ENCODE measurements at places on chromosomes 2 and 18. TPM values are rescaled to one million over a fixed set of nuclear protein-coding genes. Genes with fewer than 3 reads are reported as not detected.

GRCh38 chr2:199136681-199137080 lies 321.1 kb downstream of the SATB2 start:
- DNase-seq, result no peak

- peak; percentile 62 for DNase-seq
Observed at GRCh38 chr2:54569745-54570301, 113.7 kb downstream of the SPTBN1 start.

SNORC gene
- total RNA-seq, result 2.7 TPM

DAW1 gene
- total RNA-seq, result 1.7 TPM

FAM117B gene
- 14.8 TPM for total RNA-seq

DNA sequence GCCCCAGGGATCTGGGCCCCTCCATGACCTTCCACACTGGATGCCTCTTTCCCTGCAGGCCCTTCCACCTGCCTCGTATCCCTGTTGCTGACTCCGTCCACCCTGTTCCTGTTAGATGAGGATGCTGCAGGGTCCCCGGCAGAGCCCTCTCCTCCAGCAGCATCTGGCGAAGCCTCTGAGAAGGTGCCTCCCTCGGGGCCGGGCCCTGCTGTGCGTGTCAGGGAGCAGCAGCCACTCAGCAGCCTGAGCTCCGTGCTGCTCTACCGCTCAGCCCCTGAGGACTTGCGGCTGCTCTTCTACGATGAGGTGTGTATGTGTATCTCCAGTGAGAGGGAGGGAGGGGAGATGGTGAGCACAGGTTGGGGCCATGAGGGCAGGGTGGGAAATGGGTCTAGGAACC lies 12.4 kb upstream of the SLC4A3 start:
- no peak for DNase-seq

DNA sequence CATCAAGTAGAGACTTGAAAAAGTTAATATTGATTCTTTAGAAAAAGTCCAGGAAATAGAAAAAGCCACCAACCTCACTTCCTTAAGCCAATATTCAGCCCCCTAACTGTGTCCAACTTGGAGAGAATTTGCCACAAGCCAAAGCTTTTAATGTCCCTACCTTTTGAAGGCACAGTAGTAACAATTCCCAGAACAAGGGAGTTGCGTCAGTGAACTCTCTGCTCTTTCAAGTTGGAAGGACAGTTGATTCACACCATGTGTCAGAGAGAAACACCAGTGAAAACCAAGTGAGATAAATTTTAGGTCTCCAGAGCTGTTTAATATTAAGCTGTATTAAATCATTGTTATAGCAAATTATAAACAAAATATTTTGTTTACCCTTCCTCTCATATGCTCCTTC lies 66.1 kb downstream of the EXOC6B start:
- peak; percentile 11 for DNase-seq

GRCh38 chr2:52473526-52473925 lies 1294.1 kb upstream of the CHAC2 start:
- DNase-seq, result no peak

DNA sequence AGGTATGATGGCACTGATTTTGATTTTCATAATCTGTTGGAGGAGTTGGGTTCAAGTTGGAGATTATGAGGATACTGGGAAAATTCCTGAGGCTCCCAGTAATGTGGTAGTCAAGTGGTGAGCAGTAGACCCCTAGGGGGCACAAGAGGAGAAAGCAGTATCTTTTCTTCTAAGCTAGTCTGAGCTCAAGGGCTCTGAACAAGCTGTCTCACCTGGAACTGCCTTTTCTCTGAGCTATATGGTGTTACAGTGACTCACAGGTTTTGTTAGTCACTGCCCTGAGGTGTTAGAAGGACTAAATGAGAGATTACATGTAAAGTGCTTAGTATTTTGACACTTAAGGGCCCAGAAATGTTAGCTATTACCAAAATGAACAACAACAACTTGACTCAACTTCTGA lies 42.2 kb downstream of the CD302 start:
- DNase-seq, result no peak
